ENCODE measurements at places on chromosomes 12 and 14.

DNA sequence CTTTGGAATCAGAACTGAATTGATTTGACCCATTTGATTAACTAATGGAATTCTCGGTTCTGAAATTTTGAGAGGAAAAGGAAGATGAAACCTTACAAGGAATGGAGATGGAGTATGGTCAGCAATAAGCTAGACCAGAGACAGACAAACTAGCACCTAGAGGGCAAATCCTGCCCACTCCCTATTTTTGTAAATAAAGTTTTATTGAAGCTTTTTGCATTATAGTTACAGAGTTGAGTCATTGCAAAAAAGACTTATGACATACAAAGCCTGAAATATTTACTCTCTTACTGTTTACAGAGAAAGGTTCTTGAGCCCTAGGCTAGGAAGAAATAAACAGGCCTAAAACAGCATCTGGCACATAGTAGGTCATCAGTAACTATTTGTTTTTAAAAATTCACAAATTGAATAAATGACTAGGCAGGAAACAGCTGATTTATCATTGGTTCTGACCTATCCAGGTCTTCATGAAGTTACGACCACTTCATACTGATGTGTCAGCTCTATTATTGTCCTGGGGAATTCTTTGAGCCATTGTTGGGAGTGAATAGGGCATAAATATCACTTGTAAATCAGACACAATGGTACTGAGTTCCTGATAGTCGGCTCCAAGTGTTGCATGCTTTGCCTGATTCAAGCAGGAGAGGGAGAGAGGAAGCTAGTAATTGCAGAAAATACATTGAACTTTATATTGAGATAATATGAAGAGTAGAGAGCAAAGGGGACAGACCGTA, 14.6 kb upstream of the STAB2 start:
- no peak for DNase-seq

GRCh38 chr12:130818635-130819576, 20.1 kb downstream of the STX2 start:
- DNase-seq: no peak

GRCh38 chr14:52071675-52072074, 2.8 kb upstream of the NID2 start:
- DNase-seq: no peak

- DNase-seq: no peak
These were observed 118.3 kb downstream of the SLC38A6 start for GRCh38 chr14:61099216-61099835.

DNA sequence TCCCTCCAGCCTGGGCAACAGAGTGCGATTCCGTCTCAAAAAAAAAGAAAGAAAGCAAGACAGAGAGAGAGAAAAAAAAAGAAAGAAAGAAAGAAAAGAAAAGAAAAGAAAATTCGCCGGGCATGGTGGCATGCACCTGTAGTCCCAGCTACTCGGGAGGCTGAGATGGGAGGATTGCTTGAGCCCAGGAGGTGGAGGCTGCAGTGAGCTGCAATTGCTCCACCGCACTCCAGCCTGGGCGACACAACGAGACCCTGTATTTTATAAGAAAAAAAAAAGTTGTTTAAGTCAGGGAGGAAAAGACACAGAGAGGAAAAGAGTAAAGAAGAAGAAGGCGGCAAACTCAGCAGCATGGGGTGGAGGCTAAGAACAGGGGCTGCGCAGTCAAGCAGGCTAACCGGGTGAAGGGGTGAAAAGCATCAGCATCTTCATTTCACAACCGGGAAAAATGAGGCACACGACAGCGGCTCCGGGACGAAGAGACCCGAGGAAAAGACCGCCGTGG, 557 bp upstream of the FICD start:
- no peak for DNase-seq

- no peak for DNase-seq
These were observed 21.3 kb downstream of the TMTC3 start for GRCh38 chr12:88163371-88163770.

GRCh38 chr12:55724226-55724939, 4.2 kb downstream of the RDH5 start:
- DNase-seq: no peak

- DNase-seq: no peak
These were observed 40.5 kb downstream of the CFAP54 start for GRCh38 chr12:96529912-96530311.

DNA sequence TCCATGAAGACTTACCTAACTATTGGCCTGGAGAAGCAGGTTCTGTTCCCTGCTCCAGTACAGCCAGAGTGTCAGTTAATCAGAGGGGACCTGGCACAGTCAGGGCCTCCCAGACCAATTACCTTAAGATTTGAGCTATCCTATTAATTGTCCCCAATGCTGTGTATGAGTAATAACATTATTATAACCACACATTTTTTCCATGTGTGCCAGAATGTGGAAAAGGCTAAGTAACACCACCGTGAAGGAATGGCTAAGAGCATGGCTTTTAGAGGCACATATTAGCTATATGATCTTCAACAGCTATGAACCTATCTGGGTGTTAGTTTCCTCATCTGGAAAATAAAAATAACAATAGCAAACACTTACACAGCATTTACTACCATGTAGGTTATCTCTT, 111.1 kb upstream of the RAP1B start:
- no peak for DNase-seq

GRCh38 chr12:101018540-101018939, 191.5 kb downstream of the SLC5A8 start:
- DNase-seq: no peak

DNA sequence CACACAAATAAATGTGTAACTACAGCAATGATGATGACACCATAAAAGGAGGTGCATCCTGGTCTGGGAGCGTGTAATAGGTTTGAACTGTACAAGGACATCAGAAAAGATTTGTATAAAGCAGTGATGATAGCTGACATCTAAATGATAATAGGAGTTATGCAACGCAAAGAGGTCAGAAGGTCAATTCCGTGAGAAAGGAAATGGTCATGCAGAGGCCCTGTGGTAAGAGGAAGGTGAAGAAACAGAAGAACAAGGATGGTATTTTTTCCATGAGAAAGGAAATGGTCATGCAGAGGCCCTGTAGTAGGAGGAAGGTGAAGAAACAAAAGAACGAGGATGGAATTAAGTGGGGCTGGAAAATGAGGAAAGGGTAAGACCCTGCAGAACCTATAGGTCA, 106.7 kb upstream of the TMPO start:
- no peak for DNase-seq

All from NCI-H2081 treated with DMSO at 0.1 percent for 48 hours (cell line).